ENCODE measurements at places on chromosomes 4 and X.
A peak's percentile ranks its signal among the peaks of the same experiment; 100 is the strongest.

- DNase-seq, result no peak
These were observed 22.4 kb upstream of the P2RY10 start for GRCh38 chrX:78922754-78923153.

DNA sequence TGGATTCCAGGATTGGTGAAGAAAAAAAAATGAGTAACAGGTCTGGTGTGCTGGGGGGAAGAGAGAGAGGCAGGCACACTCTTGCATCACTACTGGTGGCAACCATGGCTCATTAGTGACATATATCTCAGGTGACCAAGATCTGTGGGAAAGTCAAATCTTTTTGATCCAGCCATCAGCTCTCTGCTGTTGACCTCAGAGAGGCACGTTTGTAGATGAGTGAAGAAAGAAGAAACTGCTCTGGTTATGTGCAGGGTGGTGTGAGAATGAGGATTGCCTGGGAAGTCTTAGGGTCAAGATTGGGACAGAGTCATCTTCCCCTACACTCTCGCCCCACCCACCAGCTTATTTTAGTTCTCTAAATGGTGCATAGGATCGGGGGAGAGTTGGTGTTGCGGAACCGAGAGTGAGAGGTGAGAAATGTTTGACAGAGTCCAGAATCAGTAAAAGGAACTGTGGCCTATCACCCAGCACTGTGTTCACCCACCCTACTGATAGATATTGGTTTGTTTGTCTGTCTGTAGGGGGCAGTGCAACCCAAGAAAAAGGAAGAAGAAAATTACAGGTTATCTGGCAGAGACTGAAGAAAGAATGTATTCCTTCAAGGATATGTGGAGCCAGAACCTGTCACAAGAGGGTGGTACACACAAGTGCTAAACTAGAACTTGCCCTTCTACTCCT lies 21.9 kb downstream of the ARMCX6 start:
- peak; percentile 67 for DNase-seq

DNA sequence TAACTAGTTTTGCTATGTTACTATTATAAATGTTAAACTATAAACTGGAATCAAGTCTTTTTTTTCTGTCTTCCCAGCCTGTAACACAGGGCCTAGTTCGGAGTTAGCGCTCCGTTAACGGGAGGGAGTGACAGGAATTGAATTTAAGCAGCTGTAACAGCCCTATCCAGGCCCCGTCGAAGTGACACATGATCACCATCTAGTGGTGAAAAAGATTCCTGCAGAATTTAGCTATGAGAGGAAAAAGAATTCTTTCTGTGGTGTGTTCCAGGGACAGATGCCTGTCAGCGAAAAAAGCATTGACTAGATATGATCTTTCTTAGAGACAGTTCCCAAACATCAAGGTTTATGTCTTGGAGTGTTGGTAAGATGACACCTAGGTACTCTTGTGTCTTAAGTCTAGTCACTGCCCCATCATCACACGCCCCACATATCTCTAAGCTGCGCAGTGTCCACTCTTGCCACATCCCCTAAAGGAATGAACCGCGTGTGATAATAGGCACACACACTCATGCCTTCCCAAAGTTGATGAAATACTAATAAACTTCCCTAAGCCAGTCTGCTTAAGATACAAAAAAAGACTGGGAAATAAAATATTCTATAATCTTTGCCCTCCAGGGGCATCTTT lies 2.1 kb downstream of the GAB3 start:
- DNase-seq, result peak; percentile 69

DNA sequence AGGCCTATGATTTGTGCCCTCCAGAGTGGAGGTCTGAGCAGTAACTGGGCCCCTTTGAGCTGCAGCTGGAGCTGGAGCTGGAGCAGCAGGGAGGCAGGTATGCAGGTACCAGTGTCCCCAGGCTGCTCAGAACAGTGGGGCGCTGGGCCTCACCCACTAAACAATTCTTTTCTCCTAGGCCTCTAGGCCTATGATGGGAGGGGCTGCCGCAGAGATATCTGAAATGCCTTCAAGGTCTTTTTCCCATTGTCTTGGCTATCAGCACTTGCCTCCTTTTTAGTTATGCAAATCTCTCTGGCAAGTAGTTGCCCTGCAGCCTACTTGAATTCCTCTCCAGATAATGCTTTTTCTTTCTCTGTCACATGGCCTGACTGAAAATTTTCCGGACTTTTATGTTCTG lies 79.7 kb upstream of the OTUD4 start:
- DNase-seq, result no peak

GRCh38 chr4:40401631-40402030 lies 66.5 kb downstream of the CHRNA9 start:
- no peak for DNase-seq

DNA sequence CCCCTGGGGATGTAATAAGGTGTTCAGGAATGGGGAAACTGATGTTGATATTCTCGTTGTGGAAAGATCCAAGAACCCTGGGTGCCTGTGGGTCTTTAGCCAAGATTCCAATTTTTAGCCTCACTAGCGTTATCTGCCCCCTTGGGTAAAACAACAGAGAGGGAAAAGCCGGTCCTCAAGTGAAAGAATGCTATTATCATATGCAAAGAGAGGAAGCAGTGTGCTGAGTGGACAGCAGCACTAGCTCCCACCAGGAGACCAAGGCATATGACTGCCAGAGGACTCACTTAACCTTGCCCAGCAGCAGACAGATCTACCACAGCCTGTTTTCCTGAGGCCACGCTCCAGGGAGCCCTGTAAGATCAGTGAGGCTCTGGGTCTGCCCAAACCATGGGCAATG lies 257.9 kb upstream of the CPEB2 start:
- DNase-seq, result no peak

GRCh38 chr4:8221476-8221875 lies 22.4 kb downstream of the SH3TC1 start:
- no peak for DNase-seq

- no peak for DNase-seq
These were observed 57.6 kb downstream of the CCDC160 start for GRCh38 chrX:134294548-134294947.

DNA sequence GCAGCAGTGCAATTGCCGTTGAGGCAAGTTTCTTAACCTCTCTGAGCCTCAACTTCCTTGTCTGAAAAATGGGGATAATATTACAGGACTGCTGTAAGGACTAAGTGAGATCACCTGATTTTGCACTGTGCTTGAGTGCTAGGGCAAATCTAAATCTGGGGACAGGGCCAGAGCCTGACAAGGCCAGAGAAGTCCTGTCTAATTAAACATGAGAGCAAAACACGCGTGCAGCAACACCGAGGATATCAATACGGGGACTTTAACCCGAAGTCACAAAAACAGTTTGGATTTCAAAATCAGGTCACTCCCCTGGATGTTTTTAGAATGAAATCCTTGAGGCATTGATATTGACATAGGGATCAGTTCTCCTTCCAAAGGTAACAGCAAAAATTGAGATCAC lies 5.7 kb upstream of the GJB1 start:
- no peak for DNase-seq
